BJ (cell line): ENCODE measurements at places on chromosomes 11 and 22.
A peak's percentile ranks its signal among the peaks of the same experiment; 100 is the strongest.

GRCh38 chr11:62677156-62677555 lies 1.7 kb downstream of the UBXN1 start:
- no peak for DNase-seq

DNA sequence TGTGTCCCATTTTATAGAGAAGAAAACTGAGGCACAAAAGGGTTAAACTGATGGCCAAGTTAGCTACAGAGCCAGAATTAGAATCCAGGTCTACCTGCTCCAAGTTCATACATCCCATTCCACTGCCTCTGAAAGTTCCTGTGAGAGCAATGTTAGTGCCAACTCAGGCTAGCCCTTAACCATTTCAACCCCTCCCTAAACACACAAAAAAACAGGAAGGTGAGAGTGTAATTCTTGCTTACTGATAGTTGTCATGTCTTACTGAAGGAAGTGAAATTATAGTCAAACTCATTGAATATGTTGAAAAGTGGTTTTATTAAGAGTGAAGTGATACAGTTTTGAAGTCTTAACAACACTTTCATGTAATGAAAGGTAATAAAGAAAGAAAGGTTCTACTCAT lies 2.9 kb upstream of the E2F8 start:
- no peak for DNase-seq

DNA sequence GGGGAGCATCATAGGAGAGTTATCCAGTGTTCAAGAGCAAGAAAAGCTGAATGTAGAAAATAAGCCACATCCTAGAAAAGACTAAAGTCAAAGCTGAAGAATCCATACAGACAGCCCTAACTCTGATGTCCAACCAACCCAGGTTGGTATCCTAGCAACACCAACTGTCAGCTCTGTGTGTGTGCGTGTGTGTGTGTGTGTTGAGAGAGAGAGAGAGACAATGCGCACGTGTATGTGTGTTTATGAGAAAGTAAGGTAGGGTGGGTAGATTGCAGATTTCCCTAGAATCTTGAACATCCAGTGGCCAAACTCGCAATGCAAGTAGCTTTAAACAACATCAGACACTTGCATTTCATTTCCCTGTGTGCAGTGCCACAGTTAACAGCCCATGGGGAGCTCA lies 274.9 kb downstream of the FAM181B start:
- no peak for DNase-seq

- no peak for DNase-seq
Measured at GRCh38 chr11:83249972-83250593, 36.1 kb downstream of the CCDC90B start.

DNA sequence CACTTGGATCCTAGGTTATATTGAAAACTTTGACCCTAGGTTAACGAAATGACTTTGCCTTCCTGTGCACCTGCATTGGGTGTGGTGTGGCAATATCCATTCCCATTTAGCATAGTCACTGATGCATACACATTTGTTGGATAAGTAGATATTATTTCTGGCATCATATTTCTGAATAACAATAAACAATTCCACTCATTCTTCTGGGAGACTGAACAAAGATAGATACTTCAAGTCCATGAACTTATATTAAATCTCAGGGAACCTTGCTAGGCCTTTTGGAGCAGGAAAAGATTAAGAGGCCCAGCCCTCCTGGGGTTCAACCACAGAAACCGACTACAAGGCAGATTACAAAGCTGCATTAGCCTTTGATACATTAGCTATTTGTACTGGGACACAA lies 118.9 kb downstream of the MSANTD4 start:
- no peak for DNase-seq

GRCh38 chr11:96103102-96103501 lies 179.2 kb upstream of the MTMR2 start:
- DNase-seq: no peak

GRCh38 chr11:23684701-23685100 lies 812.2 kb upstream of the LUZP2 start:
- no peak for DNase-seq

GRCh38 chr11:1411301-1411700 lies 21.6 kb downstream of the BRSK2 start:
- no peak for DNase-seq

- DNase-seq: no peak
Measured at GRCh38 chr11:41533761-41534160, 74.3 kb upstream of the LRRC4C start.

- DNase-seq: no peak
Measured at GRCh38 chr22:49754696-49755630, 72.7 kb downstream of the BRD1 start.

- DNase-seq: no peak
Measured at GRCh38 chr11:270451-271318, 7.5 kb upstream of the NLRP6 start.

GRCh38 chr22:39239561-39240423 lies 5.0 kb downstream of the PDGFB start:
- no peak for DNase-seq

DNA sequence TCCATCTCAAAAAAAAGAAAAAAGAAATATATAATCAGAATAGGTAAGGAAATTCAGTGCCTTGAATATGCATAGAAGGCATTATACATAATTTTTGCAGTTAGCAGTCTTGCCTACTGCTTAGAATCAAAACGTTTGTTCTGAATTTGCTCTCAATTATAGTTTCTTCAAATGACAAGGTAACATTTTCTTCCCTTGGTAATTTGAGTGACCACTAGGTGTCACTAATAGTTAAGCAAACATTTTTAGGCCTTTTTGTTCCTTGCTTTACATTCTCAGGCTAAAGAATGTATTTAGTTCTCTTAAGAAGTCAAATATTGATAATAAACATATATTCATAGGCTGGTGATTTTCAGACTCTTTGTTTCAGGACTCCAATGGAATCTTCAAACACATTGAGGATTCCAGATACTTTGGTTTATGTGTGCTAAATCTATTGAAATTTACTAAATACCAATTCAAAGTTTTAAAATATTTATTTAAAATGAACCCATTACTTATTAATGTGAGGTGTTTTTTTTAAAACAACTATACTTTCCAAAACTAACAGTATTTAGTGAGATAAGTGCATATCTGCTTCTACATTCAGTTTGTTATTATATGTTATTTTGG lies 55.0 kb upstream of the DEPDC7 start:
- DNase-seq: peak; percentile 9

- DNase-seq: peak; percentile 67
Measured at GRCh38 chr11:11968511-11969280, 39.7 kb downstream of the DKK3 start.

GRCh38 chr11:122172352-122173073 lies 56.5 kb upstream of the BLID start:
- no peak for DNase-seq

- no peak for DNase-seq
Measured at GRCh38 chr22:38713921-38714320, 8.2 kb downstream of the GTPBP1 start.

GRCh38 chr11:72939031-72939430 lies 124.8 kb downstream of the ATG16L2 start:
- DNase-seq: no peak

DNA sequence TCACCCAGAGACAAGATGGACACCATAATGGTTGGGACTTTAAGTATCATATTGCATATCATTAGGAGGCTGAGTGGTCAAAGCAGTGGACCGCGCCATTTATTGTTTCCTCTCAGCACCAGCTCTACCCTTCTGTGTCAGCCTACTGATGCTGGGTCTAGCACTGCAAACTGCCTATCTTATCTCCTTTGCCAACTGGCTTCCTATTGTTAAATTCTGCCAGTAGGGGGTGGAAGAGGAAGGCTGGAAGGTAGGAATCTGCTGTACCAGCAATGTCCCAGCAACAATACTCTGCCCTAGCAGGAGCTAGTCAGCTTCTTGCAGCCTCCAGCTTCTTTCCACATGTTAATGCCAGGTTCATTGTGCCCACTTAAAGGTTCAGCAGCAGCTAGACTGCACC lies 367.1 kb upstream of the PDGFD start:
- no peak for DNase-seq

GRCh38 chr11:14858404-14858803 lies 33.6 kb downstream of the CYP2R1 start:
- DNase-seq: no peak
